ENCODE measurements at places on chromosomes 1 and 21.

DNA sequence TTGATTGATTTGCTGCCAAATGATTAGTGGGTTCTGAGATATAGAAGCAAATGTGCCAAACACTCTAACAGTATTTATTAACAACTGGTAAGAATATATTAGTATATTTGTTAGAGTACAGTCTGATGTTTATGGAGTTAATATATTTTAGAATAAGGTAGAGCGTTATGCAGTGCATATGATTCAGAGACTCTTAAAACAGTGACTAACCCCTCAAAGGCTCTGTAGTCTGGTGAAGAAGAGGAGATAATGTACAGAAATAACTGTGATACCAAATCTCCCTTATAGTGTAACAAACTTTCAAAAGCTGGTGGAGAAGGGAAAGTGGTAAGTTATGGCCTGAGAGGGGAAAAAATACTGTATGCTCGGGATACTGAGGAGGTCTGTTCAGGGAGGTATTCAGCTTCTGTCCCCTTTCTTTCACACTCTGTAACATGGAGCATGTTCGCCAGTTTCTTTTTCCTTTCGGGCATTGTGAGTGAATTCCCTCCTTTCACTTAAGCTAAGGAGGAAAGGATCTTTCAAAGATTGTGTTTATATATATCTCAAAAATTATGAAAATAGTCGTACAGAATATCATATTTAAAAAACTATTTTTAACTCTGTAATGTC lies 121.2 kb downstream of the ADGRL2 start:
- DNase-seq = no peak

DNA sequence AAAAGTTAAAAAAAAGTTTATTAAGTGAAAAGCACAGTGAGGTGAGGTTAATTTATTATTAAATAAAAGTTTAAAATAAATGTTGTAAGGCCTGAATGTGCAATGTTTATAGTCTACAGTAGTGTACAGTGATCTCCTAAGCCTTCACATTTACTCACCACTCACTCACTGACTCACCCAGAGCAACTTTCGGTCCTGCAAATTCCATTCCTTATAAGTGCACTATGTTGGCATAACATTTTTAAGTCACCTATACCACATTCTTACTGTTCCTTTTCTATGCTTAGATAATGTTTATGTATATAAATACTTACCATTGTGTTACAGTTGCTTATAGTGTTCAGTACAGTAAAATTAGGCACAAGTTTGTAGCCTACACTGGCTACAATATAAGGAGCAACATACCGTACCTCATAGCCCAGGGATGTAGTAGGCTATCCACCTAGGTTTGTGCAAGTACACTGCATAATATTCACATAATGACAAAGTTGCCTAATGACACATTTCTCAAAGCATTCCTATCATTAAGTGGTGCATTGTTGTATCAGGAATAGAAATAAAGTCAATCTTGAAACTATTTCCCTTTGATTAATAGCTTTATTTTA lies 426.5 kb upstream of the BRINP3 start:
- no peak for DNase-seq

DNA sequence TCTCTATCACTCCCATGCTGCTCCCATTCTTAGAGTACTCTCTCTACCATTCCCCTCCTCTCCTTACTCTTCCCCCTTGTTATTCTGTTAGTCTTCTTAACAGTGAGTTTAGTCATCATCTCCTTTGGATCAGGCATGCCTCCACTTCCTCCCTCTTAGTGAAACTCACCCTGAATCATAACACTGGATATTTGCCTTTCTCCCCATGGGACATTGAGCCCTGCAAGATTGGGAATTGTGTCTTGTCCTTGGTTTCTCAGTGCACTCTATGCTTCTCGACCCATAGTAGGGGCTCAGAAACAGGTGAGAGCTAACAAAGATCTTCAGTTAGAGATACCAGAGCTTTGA lies 68.3 kb upstream of the GCLM start:
- DNase-seq = no peak

- DNase-seq = no peak
Measured at GRCh38 chr1:248155927-248156326, 11.0 kb downstream of the OR2M5 start.

- DNase-seq = no peak
Measured at GRCh38 chr1:52238887-52239707, 97.2 kb downstream of the ZFYVE9 start.

Measured in T-helper 9 cell (primary cell).